Stimulated activated CD8-positive, alpha-beta memory T cell treated with anti-CD3 and anti-CD28 coated beads, Interleukin-15, amount 100 ng/mL, for 48 hours (primary cell): ENCODE measurements at places on chromosomes 5 and 9.

DNA sequence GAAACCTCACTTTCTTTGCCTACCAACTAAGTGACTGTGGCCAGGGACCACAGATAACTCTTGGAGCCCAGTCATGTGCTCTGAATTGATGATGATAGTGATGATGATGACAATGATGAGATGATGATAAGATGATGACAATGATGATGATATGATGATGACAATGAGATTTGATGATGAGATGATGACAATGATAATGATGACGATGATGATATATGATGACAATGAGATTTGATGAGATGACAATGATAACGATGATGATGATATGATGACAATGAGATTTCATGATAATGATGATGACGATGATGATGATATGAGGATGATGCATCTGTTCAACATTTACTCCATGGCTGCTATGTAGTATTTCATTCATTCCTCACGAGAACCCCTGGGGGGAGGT, 213.0 kb downstream of the ERCC6L2 start:
- DNase-seq = no peak

- no peak for DNase-seq
Measured at GRCh38 chr5:112823656-112824055, 37.4 kb upstream of the SRP19 start.

- DNase-seq = no peak
Measured at GRCh38 chr9:108645520-108645919, 210.3 kb downstream of the ACTL7B start.

DNA sequence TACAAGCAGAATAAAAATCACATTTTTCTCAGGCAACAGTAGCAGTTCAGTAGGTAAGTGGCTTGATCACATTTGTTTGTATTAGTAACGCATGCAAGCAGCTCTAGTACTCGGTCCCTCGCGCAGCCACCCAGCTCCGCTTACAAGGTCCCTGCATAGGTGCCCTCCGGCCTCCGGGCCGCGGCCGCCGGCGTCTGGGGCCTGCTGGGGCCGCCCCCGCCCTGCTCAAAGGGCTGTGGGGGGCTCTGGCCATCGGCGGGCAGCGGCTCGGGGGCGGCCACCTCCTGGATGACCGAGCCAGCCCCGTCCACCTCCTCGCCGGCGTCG, 50.2 kb upstream of the UBAC1 start:
- no peak for DNase-seq

DNA sequence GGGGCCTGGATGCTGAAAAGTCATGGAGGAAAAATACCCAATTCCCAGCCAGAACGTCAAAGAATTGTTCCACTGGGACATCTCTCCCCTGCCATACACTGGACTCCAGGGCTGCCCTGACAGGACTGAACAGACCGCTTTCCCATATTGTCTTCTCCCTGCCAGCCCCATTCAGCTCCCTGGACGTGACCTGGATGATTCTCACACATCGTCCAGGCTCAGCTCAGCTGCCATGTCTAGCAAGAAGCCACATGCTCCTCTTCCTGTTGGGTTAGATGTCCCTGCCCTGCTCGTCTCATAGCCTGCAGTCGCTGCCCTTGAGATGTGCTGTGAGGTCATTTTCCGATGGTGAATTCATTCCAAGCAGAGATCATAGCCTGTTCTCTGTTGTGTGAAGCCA, 37.4 kb downstream of the FOXI1 start:
- DNase-seq = no peak

GRCh38 chr9:134629061-134629585, 12.5 kb upstream of the COL5A1 start:
- DNase-seq = no peak

DNA sequence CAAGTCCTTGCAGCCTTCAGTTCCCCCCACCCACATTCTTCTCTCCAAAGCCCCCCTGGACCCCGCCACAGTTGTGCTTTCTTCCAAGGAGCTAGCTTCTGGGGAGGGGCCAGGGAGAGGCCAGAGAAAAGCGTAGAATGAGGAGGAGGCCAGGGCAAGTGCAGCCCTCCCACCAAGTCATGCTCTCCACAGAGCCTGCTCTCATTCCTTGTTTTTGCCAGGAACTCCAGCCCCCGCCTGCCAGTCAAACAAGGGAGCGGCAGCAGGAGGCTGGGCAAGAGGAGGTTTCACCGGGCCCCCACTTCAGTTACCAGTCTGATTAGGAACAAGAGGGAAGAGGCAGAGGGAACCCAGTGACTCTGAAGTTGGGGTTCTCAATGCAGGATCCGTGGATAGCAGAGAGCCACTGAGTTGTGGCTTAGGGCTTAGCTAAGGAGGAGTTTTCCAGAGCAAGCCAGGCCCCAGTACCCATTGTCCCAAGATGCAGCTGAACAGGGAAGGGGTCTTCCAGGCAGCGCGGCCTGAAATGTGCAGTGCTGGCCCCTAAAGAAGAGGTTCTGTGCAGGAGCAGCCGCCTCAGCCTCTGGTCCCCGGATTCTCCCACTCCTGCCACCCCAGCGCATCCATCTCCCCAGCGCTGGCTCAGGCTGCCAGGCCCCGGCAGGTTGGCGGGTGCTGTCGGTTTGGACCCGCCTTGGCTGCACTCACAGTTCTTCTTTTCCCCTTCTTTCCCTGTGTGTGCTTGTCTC, 120.6 kb downstream of the DAB2IP start:
- no peak for DNase-seq

DNA sequence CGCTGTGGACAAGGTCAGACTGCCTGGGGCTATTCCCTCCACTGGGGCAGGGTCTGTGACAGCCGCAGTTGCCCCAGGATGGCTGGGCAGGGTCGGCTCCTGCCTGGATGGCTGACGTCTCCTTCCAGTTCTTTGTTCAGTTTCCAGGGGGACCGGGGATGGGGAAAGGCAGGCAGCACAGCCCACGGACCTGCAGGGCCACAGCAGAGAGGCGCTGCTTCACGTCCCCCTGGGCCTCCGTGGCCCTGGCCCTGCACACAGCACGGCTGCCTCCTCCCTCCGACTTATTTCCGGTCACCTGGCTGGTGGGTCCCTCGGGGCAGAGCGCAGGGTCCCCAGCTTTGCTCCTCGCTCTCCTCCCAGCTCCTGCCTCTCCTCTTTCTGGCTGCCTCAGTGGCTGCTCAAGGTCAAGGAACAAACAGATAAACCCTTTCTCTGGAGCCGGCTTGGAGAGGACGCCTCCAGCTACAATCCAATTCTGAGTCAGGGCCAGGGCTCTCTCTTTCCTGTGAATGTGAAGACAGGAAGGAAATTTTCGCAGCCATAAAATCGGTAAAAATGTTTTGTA, 169.7 kb downstream of the C9orf50 start:
- no peak for DNase-seq

GRCh38 chr5:60843386-60843935, 608 bp downstream of the ELOVL7 start:
- no peak for DNase-seq

GRCh38 chr9:19057033-19057432, 7.8 kb downstream of the RRAGA start:
- no peak for DNase-seq

- DNase-seq = no peak
Measured at GRCh38 chr5:158819095-158819494, 280.6 kb downstream of the EBF1 start.

- no peak for DNase-seq
Measured at GRCh38 chr5:157502143-157502647, 42.2 kb downstream of the NIPAL4 start.

GRCh38 chr5:53971131-53971530, 339.2 kb downstream of the ARL15 start:
- no peak for DNase-seq

GRCh38 chr5:170145462-170145861, 39.8 kb downstream of the FOXI1 start:
- DNase-seq = no peak

DNA sequence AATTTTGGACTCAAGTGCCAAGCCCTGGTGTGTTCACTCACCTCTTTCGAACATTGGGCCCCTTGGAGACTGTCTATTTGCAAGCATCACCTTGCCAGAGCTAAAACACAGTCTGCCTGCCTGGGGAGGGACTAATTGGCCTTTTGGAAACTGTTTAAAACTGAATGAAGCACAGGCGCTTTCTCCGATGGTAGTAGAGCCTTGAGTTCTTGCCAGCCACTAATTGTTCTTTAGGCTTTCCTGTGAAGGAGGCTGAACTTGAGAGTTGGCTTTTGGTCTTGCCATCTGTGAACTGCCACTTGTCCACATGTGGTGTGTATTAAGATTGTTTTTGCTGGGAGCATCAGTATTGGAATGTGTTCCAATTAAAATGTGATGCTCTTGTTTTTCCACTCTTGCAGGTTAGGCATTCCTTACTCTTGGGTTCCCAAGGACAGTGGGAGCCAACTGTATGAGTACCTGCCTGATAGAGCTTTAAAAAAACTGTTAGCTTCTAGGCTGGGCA, 26.0 kb downstream of the GARNL3 start:
- DNase-seq = no peak

DNA sequence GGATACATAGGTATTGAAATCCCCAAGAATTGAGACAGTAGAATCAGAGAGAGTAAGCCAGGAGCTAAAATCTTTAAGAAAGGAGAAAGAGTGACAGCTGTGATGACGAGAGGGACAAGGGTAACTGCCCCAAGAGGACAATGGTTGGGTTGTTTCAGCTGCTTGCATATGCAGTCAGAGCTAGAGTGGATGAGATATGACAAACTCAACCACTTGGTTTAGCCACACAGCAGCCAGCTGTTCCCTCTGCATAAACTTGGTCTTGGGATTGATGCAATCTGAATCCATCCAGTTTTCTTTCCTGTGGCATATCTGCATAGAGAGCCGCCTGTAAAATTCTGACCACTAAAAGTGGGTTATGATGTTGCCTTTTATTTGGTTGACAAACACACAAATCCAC, 100.7 kb downstream of the ZNF622 start:
- DNase-seq = no peak

- no peak for DNase-seq
Measured at GRCh38 chr5:9516591-9516990, 29.3 kb downstream of the SEMA5A start.

DNA sequence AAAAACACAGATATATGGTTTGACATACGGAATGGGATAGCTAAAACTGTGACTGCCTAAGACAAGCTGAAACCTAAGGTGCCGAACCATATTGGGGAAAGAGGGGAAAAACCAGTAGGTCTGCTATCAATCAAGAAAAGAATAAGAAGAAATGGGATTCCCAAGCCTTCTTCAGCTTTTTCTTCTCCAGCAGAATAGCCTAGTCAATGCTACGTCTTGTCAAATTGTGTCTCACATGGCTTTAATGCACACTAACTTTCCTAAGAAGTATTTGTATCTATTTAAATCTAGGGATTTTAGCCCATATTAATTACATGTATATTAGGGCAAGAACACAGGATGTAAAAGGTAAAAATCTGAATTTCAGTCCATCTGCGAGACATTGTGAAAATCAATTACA, 797 bp upstream of the FBXO38 start:
- no peak for DNase-seq
